ENCODE measurements at places on chromosomes 11 and 22.

- no peak for DNase-seq
Measured at GRCh38 chr11:103279821-103280220, 170.6 kb downstream of the DYNC2H1 start.

- DNase-seq = no peak
Measured at GRCh38 chr22:40290516-40290915, 55.8 kb upstream of the ADSL start.

DNA sequence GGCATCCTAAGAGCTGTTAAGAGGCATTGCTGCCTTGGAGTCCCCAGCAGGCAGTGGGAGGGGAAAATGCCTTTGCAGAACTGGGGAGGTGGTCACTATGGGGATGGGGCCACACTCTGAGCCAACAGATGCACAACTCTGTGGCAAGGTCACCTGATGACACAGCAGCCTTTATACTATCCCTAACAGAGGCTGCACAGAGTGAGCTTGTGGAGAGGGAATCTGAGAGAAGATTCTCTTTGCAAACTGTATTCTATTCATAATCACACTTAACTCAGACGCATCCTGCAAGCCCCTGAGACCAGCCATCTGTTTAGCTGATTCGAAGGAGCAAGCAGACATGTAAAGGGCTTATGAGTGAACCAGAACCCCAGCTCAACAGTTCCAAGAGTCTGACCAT is 49.0 kb upstream of the TTC12 start:
- no peak for DNase-seq

- DNase-seq = no peak
Measured at GRCh38 chr11:102836290-102836875, 7.0 kb downstream of the MMP3 start.

DNA sequence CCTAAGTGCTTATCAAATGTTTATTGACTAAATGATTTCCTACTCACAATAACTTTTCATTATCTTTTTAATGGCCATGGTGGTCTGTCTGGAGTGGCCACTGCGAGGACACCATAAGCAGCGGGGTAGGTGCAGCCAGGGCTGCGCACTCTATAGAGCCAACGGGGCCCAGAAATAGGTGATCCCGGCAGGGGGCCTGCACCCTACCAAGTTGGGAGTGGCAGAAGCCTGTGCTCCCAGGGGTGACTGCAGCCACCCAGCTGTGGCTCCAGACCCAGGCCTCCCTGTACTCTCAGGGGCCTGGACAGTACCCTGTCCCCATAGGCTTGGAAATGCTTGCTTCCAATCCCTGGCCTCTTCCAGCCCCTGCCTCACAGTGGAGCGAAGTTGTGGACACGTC is 426.4 kb upstream of the FAT3 start:
- DNase-seq = no peak

- no peak for DNase-seq
Measured at GRCh38 chr22:45460288-45461109, 42.2 kb upstream of the FBLN1 start.

DNA sequence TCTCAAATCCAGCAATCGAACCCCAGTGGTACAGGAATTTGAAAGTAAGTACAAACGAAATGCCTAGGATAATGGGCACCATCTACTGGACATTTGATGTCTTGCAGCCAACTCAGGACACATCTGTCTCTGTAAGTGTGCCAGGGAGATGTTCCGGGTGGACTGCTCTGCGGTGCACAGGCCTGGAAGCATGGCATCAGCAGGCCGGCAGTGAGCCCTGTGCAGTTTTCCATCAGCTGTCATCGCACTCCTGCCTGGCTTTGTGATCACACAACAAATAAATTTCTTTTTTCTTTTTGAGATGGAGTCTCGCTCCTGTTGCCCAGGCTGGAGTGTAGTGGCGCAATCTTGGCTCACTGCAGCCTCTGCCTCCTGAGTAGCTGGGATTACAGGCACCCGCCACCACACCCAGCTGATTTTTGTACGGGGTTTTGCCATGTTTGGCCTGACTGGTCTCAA is 71.0 kb downstream of the JAM3 start:
- DNase-seq = peak; percentile 43

GRCh38 chr22:39724390-39724789 is 153.8 kb downstream of the CACNA1I start:
- peak; percentile 78 for DNase-seq

DNA sequence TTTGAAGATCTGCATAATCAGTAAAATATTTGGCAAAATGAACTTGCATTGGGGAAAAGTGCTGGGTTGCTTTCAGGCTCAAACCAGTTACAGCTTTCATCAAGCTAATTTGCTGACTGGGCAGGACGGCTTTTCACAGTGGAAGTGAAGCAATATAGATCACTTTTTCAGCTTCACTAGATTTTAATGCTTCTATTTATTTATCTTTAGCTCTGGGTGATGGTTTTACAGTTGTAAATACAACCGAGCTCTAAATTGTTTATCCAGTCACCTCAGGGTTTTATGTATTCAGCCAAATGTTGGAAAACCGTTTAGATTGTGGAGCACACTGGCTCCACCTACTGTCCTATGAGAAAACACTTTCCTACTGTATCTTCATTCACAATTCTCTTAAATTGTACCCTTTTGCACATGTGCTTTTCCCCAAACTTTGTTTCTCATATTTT is 58.2 kb downstream of the ACER3 start:
- peak; percentile 75 for DNase-seq

DNA sequence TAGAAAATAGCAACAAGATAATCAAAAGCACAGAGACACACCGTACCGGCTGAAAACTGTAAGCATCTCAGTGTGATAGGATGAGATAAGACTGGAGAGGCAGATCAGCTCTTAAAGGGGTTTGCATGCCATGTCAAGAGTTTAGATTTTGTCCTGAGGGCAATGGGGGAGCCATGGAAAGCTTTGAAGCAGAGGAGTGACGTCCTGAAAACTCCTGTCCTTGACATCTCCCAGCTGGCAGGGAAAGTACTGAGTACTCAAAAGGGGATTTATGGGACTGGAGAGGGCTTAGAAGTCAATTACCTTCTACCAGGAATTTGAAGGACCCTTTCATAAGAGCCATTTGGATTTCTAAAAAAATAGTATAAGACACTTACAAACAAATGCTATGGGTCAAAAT is 420.5 kb upstream of the NARS2 start:
- DNase-seq = no peak

GRCh38 chr11:87575088-87575487 is 537.4 kb downstream of the TMEM135 start:
- no peak for DNase-seq

- no peak for DNase-seq
Measured at GRCh38 chr22:22888571-22889353, 1.1 kb downstream of the IGLL5 start.

- no peak for DNase-seq
Measured at GRCh38 chr11:47843361-47844055, 4.6 kb downstream of the NUP160 start.

DNA sequence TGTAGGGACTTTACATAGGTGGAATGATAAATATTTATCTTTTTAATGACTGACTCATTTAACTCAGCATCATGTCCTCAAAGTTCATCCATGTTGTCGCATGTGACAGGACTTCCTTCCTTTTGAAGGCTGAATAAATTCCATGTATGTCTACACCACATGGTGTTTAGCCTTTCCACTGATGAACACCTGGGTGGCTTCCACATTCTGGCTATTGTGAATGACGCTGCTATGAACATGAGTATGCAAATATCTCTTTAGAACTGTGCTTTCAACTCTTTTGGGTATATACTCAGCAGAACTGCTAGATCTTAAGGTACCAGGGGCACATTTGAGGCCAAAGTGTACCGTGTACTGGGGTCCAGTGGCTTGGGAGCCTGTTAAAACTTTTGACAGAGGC is 24.1 kb downstream of the LARGE1 start:
- DNase-seq = no peak

DNA sequence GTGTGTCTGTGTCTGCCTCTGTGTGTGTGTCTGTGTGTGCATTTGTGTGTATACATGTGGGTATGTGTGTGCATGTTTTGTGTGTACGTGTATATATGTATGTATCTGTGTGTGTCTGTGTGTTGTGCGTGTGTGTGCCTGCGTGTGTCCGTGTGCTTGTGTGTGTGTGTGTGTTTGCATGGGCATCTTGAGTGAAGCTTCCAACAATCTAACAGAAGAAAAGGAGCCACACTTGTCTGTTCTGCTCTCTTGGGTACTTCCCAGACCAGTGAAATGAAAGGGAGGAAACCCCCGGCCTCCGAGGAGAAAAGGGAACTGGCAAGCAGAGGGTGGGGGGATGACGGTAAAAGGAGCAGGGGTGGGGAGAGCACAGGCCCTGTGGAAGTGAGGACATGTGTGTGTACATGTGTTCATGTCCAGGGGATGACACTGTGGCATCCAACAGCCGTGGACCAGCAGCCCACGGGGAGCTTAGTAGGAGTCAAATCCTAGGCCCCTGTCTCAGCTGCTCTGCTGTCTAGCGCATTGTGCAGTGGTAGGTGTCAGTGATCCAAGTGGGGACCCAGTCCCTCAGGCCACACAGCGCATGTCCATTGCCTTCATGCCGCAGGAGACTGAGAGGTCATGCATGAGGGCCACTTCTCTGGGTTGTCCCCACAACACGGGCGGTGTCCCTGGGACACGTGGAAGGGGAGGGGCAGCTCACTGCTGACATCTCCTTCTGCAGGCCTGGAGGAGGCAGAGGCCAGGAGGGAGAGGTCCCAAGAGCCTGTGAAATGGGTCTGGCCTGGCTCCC is 8.1 kb downstream of the CSF2RB start:
- peak; percentile 53 for DNase-seq

- DNase-seq = no peak
Measured at GRCh38 chr22:16847271-16847670, 22.1 kb upstream of the XKR3 start.

- DNase-seq = no peak
Measured at GRCh38 chr22:39352306-39352891, 2.6 kb downstream of the SYNGR1 start.
